EH (cell line): ENCODE measurements at places on chromosomes 5 and 9.

DNA sequence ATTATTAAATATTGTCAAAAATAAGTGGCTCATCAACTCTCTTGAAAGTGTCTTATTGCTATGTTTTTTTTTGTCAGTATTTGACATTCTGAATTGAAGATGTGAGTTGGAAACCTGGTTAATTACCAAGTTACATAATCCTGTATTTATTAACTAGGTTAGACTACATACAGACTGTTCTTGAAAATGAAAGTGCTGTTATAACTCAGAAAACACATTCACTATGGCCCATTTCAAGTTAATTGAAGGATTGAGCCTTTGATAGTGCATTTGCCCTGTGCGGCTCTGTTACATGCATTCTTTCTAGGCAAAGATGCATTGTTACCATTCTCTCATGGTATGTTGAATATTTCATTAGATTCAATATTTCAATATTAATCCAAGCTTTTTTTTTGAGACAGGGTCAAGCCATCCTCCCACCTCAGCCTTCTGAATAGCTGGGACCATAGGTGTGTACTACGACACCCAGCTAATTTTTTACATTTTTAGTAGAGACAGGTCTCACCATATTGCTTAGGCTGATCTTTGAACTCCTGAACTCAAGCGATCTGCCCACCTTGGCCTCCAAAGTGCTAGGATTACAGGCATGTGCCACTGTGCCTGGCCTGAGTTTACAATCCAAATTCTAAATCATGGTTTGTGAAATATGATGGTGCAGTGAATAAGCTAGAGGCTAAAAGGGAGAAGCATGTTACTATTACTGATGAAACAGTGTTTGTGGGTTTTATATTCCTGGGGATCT, 10.0 kb downstream of the CTNNA1 start:
- no peak for DNase-seq

DNA sequence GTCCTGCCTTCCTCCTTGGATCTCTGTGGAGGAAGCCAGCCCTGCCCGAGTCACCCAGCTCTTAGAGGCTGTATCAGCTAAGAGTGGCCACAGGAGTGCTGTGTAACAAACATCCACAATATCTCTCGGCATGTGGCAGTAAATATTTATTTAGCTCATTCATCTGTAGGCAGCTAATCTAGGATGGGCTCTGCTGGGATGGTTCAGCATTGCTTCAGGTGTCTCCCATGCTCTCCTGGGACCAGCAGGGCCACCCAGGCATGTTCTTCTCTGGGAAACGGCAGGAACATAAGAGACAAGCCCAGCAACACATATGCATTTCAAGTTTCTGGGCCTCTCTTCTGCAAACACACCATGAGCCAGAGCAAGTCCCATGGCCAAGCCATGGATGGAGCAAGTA, 56.1 kb downstream of the HRH2 start:
- DNase-seq: no peak

- DNase-seq: no peak
These were observed 107.5 kb downstream of the GALNT10 start for GRCh38 chr5:154298065-154298464.

- peak; percentile 60 for DNase-seq
These were observed 11.4 kb upstream of the GRPEL2 start for GRCh38 chr5:149333711-149334443.
